Activated naive CD4-positive, alpha-beta T cell (primary cell): ENCODE measurements at places on chromosomes 2 and 18.

DNA sequence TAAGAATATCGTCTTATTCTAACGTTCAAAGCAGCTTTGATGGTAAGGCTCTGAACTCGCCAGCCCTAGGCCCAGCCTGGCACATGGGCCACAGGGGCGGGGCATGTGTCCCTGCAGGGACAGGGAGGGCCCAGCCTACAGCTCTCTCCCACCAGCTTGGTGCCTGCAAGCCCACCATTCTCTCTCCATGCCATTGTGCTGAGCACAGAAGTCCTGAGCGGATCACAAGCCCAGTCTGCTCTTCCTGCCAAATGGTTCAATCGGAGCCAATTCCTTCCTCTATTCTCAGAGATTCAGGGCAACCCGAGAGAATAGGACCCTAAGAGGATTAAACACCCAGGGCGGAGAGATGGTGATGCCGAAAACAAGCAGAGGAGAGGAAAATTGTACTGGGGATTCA, 50.3 kb upstream of the APCDD1 start:
- DNase-seq, result no peak

DNA sequence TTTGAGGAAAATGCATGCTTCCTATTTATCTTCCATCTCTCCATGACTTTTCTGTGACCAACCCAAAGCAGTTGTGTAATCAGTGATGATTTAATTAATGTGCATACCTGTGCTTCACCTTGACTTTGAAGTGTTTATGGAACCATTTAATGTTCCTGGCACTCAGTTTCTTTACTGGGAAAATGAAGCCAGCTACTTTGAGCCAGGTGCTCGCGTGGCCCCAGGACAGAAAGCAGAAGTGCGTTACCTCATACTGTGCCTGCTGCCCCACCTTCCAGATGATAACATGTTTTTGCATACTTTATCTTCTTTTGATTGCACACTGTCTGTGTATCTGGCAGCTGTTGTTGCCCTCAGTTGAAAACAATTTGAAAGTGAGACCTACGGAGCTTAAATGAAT, 61.3 kb downstream of the PMAIP1 start:
- DNase-seq, result no peak

DNA sequence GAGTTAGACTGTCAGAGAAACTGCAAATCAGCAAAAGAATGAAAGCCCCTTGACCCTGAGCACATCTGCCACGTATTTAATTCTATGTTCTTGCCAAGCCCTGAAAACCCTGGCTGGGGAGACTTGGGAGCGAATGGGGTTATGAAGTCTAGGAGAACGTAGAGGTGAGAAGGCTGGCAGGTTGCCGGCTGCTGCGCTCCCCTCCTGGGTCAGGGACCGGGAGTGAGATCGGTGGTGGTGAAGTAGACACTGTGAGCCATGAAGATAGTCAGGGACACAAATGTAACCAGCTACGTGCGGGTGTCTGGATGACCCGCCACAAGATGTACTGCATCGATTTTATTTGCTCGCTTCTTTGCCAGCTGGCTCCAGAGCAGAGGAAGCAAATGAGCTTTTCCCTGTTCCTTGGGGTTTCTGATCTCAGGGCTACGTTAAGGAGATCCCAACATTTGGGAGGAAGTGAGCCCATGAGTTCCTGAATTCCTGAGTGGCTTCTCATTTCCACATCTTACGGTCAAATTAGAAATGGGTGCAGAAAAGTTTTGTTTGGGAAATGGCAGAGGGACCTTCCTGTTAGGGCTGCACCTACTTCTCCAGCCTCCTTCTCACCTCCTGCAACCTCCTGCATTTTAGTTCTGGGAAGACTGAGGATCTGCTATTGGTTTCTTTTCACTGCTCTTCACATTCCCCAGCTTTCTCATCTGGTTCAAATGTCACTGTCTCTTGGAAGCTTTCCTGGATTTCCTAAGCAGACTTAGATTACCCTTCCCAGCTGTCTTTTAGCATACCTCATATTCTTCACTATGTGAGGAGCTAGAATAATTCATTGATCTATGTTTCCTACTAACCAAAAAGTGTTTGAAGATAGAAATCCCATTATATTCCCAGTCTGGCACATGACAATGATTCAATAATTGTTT, 360.6 kb downstream of the ZNF521 start:
- DNase-seq, result no peak

DNA sequence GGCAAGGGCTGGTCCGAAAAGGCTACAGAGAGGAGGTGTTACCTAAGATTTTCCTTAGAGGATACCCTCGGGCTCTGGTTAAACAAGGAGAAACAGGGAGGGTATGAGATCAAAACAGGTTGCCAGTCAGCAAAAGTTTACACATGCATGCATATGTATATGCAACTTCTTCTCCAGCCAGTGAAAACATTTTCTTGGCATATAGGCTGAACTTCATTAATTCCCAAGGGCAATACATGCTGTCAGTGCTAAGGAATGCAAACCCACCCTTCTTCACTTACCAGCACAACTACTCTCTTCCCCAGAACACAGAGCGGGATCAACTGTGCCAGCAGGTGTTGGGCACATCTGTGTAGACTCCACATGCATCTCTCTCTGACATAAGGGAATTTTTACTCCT, 176.0 kb downstream of the GFPT1 start:
- no peak for DNase-seq
